Stimulated activated CD4-positive, alpha-beta T cell treated with anti-CD3 and anti-CD28 coated beads, Interleukin-1b, Interleukin-23, amount 100 ng/mL, for 1 hour (primary cell): ENCODE measurements at places on chromosomes 12 and 14.

DNA sequence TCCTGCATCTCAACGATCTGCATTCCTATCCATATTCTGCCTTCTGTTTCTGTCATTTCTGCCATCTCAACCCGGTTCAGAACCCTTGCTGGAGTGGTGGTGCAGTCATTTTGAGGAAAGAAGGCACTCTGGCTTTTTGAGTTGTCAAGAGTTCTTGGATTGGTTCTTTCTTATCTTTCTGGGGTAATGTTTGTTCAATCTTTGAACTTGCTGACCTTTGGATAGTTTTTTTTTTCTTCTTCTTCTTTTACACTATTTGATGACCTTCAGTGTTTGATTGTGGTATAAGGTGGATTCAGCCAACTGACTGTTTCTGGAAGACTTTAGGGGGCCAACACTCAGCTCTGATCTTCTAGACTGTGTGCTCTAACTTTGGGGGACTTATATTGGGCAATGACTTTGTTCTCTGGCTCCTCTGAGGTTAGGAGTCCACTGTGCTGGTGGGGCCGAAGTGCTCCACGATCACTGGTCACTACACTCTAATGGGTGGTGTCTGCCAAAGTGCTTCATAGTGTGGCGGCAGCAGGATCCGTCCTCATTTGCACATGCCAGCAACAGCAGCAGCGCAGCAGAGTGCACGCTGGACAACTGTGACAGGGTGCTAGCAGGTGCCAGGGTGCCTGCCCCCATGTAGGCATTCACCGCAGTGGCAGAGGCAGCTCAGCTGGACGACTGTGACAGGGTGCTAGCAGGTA lies 255.8 kb downstream of the FBXL14 start:
- no peak for DNase-seq

- DNase-seq, result no peak
Observed at GRCh38 chr12:1479645-1480044, 114.7 kb downstream of the FBXL14 start.

GRCh38 chr12:113565368-113565767 lies 93.7 kb upstream of the LHX5 start:
- no peak for DNase-seq

DNA sequence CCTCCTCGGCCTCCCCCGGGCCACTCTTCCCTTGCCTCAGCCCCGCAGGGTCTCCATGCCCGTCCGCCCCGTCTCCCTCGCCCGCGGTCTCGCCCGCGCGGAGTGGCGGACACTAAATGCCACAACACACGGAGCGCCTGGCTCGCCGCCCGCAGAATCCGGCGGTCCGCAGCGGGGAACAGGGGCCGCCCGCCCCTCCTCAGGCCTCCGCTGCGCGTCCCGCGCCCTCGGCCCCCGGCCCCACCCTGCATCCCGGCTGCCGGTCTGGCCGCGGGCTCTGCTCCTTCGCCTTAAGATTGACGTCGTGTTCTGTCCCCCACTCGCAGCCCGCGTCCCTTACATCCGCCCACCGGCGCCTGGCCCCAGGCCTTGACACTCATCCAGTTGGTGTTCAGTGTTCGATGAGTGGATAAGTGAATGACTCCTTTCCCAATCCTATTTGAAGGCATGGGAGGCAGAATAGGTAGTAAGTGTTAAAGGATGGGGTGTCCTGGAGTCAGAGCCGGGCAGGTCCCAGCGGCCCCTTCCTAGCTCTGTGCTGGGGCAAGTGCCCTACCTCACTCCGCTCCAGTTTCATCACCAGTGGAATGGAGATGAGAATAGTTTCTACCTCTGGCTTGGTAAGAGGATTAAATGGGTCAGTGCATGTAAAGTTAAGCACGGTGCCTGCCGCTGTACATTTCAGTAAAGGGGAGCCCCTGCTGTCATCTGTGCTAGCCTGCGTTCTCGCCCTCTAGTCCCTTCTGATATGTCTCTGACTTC lies 622 bp downstream of the TECPR2 start:
- DNase-seq, result no peak

GRCh38 chr12:64694130-64695040 lies 64.8 kb downstream of the GNS start:
- no peak for DNase-seq

DNA sequence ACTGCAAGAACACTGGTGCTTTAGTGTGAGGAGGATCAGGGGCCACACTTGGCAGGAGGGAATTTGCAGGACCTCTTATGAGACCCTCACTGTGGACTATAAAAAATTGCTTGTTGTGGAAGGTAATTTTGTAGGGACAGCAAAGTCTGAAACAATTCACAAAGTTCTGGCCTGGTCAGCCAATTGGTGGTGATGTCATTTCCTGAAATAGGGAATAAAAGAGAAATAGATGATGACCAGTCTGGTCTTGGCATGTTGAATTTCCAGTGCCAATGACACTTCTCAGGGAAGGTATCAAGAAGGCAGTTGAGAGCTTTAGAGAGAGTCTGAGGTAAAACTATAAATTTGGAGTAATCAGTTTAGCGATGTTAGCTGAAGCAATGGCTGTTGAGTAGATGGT lies 129.3 kb upstream of the LMNTD1 start:
- no peak for DNase-seq

- DNase-seq, result no peak
Observed at GRCh38 chr12:121224591-121224990, 14.7 kb downstream of the P2RX4 start.

GRCh38 chr12:115506822-115507559 lies 770.5 kb downstream of the MED13L start:
- no peak for DNase-seq

GRCh38 chr14:68626386-68626785 lies 166.5 kb downstream of the ZFP36L1 start:
- DNase-seq, result no peak

DNA sequence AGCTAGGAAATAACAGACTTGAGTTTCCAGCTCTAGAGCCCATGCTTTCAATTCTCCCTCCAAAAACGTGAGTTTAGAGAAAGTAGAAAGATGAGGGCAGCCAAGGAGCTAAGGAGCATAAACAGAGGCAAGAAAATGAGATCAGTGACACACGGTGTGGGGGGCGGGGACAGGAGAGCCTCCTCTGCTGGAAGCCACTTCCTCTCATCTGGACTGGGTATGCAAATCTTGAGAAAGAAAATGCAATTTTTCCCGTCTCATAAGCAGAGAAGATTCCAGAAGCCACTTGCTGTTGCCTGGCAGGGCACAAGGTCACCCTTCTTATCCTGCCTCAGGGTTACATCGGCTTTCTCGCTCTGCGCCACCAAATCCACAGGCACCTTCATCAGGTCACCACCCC lies 6.0 kb downstream of the OR10P1 start:
- no peak for DNase-seq

- DNase-seq, result peak; percentile 10
Observed at GRCh38 chr12:104137001-104137901, 759 bp downstream of the NFYB start.

DNA sequence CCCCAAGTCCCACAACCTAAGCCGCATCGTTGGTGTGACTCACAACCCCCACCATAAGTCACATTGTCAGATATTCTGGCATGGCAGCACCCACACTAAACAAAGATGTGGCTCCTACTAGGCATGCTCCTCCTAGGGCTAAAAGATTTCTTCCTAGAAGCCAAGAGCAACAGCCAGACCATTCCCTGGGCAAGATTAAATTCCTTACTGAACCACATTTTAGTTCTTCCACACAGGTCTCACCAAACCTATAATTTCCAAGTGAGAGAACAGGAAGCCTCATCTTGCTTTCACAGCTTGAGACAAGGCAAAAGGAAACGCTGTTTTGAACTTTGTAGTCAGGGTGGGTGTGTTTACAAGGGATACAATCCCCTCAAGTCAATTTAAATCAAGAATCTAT lies 632.8 kb downstream of the DIO2 start:
- no peak for DNase-seq

DNA sequence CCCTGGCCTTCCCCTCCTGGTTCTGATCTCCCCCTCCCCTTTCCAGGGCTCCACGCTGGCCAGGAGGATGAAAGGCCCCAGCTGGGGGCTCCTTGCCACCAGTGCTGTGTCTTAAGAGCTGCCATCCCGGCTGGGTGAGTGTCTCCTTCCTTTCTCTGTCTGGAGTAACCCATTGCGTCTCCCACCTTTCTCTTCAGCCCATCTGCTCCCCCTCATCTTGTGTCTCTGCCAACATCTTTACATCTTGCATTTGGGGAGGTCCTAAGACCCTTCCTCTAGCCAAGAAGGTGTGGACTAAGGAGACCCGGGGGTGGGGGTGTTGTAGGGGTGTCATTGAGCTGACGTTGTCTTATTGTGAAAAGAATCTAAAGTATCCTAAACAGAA lies 505 bp downstream of the BCL2L2 start:
- DNase-seq, result no peak

GRCh38 chr12:104469066-104469465 lies 12.3 kb downstream of the CHST11 start:
- DNase-seq, result no peak

DNA sequence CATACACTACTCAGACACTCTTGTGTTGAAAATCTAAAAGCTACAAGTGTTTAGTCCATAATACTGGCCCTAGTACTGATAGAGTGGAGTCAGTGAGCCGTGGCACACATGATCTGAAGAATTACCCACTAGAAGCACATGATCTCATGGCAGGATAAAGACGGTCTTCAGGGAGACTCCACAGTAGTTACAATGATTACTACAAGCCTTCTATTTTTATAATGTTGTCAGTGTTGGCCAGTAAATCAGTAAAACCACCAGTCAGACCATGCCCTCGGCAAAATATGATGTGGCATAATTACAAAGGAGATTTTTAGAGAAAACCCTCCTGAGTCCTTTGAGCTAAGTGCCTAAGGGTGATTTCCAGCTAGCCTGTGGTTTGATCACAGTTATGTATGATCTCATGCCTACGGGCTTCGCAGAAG lies 114.9 kb downstream of the PDZRN4 start:
- DNase-seq, result no peak

DNA sequence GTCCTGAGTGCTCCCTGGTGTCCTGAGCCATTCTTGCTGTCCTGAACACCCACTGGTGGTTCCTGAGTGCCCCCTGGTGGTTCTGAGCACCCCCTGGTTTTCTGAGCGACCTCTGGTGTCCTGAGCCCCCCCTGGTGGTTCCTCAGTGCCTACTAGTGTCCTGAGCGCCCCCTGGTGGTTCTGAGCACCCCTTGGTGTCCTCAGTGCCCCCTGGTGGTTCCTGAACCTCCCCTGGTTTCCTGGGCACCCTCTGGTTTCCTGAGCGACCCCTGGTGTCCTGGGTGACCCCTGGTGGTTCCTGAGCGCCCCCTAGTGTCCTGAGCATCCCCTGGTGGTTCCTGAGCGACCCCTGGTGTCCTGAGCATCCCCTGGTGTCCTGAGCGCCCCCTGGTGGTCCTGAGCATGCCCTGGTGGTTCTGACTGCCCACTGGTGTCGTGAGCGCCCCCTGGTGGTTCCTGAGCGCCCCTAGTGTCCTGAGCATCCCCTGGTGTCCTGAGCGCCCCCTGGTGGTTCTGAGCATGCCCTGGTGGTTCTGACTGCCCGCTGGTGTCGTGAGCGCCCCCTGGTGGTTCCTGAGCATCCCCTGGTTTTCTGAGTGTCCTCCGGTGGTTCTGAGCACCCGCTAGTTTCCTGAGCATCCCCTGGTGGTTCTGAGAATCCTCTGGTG lies 473.1 kb downstream of the TMEM121 start:
- no peak for DNase-seq

DNA sequence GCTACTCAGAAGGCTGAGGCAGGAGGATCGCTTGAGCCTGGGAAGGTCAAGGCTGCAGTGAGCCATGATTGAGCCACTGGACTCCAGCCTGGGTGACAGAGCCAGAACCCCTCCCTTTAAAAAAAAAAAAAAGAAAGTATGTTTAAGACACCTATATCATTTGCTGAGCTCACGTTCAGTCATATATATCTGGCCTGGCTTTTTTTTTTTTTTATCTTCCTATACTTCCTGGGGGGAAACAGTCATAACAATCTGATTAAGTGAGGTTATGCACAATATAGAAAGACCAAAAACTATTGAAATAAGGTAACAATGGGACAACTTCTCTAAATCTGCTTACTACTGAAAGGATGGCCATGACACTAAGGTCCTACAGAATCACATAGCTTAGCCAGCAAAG lies 9.4 kb upstream of the ARID2 start:
- no peak for DNase-seq

DNA sequence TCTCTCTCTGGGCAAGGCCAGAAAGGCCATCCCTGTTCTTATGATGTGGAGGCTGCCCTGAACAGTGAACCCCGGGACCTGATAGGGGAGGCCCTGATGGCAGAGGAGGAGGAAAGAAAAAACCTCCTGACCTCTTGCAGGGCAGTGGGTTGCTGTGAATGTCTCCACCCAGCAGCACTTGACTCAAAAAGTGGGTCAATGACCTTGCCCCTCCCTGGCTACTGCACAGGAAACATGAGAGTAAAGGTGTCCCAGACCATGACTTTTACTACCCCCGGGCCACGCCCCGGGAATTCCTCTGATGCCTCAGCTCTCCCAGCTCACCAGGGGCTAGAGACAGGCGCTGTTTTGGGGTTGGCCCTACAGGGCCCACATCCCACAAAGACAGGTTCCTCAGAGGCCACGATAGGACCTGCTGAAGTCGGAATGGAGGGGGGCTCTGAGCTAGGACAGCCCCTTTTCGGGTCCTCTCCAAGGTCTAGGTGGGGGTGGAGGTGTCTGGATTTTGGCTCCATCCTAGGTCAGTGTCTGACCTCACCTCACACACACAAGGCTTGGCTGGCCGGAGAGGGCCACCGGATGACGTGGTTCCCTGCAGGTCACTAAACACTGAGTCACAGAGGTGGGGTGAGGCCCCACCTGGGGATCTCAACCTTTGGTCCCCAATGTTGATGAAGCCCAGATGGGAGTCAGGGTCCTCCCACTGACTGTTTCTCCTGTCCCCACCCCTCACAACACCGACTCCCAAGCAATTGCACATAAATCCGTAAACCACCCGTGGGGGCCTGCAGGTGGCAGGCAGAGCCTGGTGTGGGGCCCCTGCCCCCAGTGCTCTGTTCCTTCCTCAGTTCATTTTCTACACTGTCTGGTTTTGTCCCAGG lies 1.6 kb downstream of the RHOF start:
- no peak for DNase-seq

DNA sequence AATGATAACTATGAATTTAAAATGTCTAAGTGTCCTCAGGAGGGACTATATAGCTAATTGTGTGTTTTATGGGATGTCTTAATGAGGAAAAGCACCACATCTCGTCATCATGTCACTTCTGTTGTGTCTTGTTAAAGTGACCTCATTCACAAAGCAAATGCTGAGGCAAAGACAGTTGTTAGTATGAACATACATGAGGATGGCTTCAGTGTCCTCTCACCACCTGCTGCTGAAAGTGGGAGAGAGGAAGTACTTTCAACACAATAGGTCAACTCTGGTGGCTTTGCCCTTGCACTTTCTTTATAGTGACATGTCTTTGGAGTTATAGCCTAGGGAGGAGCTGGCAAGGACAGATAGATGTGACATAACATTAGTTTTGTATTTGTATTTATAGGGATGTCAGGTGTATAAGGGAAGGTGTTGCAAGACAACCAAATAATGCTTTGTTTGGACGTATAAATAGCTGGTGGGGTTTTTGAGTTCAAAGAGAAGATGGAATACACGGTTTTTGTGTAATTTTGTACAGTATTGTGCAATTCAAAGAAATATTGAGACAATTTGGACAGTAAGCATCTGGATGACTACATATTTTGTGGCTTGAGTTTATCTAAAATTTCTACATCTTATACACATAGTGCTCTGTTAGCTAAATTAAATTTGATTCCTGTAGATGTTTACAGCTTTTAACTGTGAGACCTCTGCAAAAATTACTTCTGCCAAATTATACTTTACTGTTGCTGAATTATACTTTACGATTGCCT lies 131.7 kb upstream of the ATP2B1 start:
- no peak for DNase-seq

- no peak for DNase-seq
Observed at GRCh38 chr14:40119765-40120164, 687.5 kb upstream of the FBXO33 start.
